ENCODE measurements at places on chromosomes 3 and 15.
A peak's percentile ranks its signal among the peaks of the same experiment; 100 is the strongest.

DNA sequence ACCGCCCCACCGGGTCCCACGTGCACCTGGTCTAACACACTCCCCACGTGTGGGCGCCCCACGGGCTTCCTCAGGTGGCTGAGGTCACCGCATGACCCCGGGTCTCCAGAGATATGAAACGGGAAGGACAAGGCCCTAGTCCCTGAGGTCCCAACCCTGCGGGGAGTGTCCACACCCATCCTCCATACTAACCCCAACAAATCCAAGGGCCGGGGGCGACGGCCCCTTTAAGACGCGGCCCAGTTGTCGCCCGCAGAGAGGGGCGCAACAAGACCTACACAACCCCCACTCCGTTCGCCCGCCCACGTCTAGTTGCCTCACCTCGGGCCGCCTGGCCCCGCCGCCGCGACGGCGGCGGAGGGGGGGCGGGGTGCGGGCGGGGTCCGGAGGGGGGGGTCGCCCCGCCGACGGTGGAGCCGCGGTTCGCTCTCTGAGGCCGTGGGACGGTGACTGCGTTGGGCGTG lies 396 bp downstream of the INO80 start:
- DNase-seq, result peak; percentile 92

DNA sequence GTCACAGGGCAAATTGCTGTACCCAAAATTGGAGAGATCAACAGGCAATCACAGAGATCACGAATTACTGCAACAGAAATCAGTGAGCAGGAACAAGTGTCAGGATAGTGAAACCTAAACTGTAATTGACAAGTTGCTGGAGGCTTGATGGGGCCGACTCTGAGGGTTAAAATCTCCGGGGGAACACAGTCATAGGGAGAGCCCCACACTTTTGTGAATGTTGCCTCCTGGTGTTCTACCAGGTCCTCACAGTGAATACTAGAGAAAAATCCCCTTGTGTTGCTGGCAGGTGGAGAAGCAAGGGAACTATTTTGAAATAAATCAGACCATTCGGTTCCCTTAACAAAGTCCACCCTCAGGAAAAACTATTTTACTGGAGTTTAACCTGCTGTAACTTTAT lies 697.5 kb upstream of the CBLB start:
- no peak for DNase-seq

- peak; percentile 63 for DNase-seq
These were observed 33.3 kb downstream of the TSPAN3 start for GRCh38 chr15:77037388-77038209.

DNA sequence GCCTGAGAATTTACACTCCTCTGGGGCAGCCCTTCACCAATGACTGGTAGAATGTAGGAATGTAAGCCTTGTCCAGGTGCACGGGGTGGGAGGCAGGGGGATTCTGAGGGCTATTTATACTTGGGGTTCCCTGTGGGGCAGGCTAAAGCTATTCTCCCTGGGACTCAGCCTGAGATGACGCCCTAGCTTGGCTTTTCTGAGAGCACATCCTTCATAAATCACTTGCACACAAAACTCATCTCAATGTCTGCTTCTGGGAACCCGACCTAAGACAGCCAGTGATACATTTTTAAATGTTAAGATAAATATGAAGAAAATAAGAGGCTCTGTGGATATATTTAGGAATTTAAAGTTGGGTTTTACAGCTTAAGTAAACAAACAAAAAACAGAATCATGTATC lies 16.6 kb downstream of the TMEM158 start:
- no peak for DNase-seq

DNA sequence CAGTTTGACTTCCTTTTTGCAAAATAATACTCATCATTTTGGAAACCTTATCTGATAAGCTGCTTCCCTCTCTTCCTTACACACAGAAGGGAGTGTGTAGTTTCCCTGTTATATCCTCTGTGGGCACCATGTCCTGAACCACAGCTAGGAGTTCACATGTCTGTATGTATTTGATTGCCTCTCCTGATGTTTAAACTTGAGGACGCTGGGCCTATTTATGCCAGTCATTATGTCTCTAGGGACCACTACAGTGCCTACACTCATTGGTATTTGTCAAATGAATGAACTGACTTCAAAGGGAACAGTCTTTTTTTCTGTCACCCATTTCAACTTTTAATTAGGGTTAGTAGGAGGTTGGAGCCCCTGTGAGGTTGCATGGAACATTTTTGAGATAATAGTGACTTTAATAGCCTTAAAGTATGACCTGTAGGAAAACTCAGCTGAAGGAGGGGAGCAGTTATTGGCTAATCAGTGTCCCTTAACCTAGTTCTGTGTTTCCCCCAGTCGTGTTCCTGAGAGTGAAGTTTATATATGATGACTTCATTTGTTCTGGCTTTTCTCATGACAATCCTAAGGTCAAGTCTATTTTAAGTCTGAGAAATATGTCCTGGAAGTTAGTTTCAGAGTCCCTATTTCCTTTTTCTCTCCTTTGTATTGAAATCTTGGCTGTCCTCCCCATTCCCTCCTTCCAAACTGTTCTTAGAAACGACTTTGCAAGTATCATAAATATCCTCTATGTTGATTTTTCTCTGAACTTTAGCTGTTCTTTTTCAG lies 28.9 kb downstream of the PDE8A start:
- DNase-seq, result no peak

DNA sequence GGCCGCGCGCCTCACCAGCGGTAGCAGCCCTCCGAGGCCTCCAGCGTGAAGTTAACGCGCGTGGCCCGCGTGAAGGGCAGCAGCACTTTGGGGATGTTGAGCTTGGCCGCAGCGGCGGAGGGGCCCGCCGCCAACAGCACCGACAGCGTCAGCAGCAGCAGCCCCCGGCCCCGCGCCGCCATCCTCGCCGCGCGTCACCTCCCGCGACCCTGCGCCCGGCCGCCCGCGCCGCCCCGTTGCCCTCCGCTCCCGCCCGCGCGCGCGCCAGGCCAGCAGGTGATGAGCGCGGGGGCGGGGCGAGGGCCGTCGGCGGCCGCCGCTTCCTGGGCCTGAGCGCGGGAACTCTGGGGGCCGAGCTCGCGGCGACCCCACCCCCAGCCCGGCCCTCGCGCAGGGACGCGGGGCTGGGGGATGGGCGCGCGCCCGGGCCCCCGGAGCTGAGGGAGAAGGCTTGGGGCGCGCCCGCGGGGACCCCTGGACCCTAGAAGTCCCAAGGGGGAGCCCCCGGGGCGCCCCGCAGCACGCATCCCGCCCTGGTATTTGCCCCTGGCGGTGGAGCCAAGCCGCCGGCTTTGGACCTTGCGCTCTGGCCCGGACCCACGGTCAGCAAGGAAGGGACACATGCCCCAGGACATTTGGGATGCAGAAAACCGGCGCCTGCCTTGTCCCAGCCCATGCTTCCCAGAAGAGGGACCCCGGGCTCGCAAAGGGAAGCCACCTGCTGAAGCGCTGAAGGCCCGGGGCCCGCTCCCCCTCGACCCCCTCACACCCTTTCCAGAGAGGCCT lies at the start of gene NUP210:
Gene NUP210, minus strand, starts transcription at position 278 of the 786 bp plus-strand sequence. Its CDS starts 96 bp downstream, at position 182.
- DNase-seq, result peak; percentile 85

GRCh38 chr15:84785053-84785452 lies 32.1 kb upstream of the ALPK3 start:
- DNase-seq, result no peak

- DNase-seq, result no peak
These were observed 8.6 kb downstream of the CEP63 start for GRCh38 chr3:134494495-134494894.

DNA sequence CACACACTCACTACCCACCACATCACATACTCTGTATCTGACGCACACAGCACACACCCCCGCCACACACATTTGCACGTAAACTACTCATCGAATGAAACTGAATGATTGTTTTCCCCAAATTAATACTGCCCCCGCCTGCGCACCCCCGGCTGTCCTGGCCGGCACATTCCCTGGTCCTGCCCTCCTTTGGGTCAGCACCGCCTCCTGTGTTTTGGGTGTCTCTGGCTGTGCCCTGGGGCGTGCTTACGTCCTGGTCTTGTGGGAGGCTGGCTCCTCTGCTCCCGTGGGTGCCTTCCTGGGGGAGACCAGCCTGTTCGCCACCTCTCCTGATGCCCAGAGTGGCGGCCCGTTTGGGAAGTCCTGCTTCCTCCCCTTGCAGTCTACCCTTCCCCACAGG lies 30.2 kb downstream of the APBA2 start:
- peak; percentile 54 for DNase-seq

DNA sequence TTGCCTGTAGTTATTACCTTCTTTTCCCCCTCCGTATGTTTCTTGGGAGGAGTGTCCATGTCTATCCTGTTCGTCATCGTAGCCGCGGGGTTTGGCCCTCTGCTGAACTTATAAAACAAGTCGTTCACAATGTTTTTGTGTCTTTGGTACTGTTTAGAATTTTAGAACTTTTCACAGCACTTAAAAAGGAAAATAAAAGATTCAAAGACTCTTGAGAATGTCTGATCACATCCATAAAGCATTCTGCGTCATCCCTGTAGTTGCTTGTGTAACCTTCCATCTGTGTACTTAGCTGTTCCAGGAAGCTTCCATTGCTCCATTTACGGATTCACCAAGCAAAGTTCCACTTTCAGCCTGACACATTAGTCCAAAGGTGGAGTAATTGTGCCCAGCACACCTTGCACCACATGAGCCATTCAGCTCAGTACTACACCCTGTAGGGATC lies 677.1 kb upstream of the NR2F2 start:
- no peak for DNase-seq

DNA sequence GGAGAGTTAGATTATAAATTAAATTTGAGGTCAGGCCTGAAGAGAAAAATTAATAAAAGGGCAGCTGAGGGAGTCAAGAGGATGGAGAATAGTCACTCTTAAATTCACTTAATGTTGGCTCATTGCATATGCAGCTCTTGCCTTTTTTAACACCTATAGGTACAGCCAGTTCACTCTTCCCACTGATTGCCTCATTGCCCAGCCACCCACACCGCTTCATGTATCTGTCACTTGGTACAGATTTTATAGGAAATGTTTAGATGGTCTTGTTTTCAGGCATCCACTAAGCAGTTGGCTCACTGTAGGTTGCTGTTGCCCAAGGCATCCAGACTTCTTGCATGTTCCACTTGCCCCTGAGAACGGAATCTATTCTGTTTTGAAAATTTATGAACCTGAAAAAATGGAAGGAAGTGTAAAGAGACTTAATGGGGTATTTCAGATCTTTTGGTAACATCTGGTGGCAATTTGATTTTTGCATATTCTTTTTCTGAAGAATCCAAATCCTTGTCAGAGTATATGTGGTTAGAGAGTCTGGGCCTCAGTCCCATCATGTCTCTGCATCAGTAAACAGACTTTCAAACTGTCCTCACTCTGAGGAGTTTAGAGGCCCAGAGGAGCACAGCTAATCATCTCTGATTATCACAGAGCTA lies 151.9 kb downstream of the RBPMS2 start:
- peak; percentile 68 for DNase-seq

DNA sequence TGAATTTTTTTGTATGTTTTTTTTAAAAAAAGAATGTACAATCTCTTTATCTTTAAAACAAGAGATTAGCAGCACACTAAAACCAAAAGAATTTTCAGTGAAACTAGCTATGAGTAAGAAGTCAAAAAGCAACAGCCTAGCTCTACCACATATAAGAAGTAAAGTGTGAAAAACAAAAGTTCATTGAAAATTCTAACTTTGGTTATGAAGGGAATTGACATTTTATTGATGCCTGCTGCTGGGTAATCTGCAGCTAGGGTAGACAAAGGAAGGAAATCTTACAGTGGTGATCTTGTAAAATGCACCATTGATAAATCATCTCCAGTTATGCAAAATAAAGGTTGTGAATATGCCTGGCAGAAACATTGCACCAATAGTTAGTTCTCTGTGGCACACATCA lies 37.8 kb upstream of the FOXB1 start:
- DNase-seq, result no peak

DNA sequence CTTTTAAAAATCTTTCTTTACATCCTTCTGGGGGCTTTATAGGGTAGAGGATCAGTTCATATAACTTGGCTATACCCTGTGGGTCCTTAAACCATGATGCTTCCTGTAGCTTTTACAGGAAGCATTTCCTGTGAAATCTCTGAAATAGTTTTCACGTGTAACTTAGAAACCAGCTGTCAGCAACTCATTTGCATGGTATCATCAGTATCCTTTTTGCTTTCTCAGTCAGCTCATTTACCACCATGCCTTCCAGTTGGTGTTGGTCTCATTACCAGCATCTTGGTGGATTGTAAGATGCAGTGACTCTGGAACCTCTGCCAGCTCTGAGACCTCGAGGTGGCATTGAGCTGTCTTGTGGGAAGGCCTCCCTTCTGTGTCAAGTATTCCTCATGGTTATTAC lies 96.7 kb upstream of the MYZAP start:
- no peak for DNase-seq

GRCh38 chr15:98018761-98019351 lies 58.4 kb downstream of the ARRDC4 start:
- no peak for DNase-seq

GRCh38 chr15:70158309-70159000 lies 60.7 kb upstream of the TLE3 start:
- no peak for DNase-seq

DNA sequence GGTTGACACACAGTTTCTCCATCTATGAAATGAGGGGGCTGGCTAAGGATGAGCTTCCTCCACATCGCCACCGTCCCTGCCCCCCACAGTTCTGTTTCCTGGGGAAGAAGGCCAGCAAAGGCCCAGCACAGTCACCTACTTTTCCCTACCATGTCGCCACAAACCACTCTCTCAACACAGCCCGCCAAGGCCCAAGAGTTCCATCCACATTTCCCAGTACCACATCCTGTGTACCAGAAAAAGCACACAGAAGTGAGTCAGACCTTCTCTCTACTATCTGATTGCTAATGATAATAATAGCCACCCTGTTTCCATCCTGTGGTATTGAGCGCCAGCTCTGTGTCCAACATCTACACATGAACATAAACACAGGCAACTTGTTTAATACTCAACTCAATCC lies 30.3 kb upstream of the C15orf39 start:
- peak; percentile 59 for DNase-seq

DNA sequence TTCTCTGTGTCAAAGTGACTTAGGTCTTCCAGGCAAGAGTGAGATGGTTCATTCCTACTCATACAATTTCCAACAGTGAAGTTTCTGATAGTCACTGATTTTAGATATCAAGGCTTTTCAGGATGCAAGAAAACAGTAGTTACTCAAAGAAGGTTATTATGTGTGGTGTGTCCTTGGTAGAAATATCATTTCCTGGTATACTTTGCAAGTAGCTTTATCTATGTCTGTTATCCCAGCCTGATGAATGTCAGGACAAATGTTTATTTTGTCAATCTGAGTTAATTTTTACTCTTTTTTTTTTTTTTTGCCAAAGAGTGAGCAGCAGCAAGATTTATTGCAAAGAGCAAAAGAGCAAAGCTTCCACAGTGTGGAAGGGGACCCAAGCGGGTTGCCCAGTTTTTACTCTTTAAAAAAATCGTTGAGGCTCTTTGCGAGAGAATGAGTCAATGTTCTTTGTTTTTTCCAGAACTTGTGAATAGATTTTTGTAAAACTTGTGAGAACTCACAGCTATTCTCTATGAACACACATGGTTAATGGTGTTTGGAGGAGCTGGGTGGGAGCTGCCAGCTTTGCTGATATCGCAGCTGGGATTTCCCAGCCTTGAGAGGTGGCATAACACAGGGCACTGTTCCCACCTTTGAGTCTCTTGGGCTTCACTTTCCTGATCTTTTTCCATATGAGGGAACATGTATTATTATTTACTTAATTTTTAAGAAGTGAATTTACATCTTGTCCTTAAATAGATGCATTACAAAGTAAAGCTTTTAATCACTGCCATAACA lies 51.9 kb downstream of the SV2B start:
- no peak for DNase-seq

Data from activated effector memory CD4-positive, alpha-beta T cell treated with anti-CD3 and anti-CD28 coated beads, Interleukin-2, amount 50 U/mL, for 16 hours (primary cell).